Hepatocyte (in vitro differentiated cells): ENCODE measurements at places on chromosomes 16 and 17. TPM values are rescaled to one million over a fixed set of nuclear protein-coding genes. Genes with fewer than 3 reads are reported as not detected.
A peak's percentile ranks its signal among the peaks of the same experiment; 100 is the strongest.

The KRT28 gene
- total RNA-seq = not detected in 2 replicates

The AIPL1 gene
- not detected in 2 replicates for total RNA-seq

The TMEM106A gene
- total RNA-seq = 6.7 and 11.4 TPM in 2 replicates

DNA sequence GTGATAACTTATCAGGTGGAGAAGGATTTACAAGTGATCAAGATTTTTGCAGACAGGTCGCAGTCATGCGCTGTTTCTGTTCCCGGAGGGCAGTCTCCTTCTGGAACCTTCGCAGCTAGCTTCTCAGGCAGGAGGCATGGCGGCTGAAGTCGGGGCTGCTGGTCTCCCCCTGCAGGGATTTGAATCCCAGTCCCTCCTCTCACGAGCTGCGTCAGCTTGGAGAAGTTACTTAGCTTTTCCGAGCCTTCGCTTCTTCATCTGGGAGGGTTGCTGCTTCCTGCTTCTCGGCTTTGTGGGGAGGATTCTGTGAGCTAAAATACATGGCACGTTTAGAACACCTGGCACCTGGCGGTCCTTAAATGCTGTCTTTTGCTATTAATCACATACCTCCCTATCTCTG is 287.8 kb upstream of the FOXF1 start:
- DNase-seq = peak; percentile 58

DNA sequence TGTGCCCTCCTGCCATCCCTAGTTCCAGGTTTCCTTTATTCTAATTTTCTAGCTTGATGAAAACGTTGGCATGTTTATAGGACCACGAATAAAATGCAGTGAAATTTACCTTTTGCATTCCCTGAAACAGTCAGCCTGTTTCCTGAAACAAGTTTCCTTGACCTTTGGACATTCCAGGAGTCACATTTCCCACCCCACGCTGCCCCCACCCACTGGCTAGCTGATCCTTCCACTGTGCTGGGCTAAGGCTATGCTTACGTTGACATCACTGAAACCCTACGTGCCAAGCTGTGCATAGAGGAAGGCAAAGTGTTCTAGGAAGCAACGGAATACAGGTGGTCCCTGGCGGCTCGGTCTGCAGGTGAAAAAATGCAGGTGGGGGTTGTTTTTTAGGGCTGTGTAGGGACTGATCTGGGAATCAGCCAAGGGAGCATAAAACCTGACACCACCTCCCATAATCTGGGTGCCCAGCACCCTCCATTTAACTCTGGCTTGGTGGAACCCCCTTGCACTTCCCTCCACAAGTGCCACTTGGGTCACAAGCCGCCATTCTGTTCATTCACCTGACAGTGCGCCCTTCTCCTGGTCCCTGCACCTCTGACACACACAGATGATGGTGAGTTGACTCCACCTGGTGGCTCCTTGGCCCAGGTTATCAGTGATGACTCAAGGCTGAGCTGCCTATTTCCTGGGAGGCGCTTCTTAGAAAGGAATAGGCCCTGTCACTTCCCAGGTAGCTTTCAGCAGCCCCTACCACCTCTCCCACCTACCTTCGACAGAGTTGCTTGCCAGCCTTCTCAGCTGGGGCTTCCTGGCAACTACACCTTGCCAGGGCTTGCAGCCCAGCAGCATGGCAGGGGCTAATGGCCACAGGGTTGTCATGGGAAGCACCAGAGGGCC is 83.7 kb downstream of the N4BP1 start:
- peak; percentile 84 for DNase-seq

DNA sequence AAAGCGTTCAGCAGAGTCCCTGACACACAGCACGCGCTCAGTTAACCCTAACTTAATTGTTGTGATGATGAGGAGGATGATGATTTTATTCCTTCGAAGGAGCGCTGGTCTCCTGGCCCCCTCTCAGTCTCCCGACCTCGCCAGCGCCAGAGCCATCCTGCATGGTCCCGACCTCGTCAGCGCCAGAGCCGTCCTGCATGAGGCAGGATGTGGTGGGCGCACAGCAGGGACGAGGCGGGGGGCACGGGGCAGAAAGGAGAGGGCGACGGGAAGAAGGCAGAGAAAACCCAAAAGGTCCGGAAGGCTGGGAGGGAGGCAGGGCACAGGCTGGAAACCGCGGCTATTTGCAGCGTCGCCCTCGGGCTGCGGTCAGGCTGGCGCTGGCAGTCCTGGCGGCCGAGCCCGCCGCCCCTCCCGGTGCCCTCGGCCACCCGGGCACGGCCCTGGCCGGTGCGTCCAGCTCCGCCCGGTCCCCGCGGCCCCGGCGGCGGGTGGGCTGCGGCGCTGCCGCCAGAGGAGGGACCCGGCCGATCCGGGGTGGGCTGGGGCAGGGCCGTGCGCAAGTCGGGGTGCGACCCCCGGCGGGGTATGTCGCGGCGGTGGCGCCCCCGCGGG is 3.0 kb upstream of the TAC4 start:
- DNase-seq = no peak

DNA sequence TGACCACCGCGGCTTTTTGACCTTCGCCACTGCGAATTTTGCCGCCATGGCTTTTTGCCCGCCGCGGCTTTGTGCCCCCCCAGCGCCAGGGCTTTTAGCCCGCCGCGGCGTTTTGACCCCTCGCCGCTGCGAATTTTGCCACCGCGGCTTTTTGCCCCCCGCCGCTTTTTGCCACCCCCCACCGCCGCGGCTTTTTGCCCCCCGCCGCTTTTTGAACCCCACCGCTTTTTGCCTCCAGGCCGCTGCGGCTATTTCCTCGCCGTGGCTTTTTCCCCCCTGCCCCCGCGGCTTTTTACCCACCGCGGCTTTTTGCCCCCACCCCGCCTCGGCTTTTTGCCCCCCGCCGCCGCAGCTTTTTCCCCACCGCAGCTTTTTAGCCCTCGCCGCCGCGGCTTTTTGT is 134.8 kb upstream of the TP53TG3C start:
- peak; percentile 0 for DNase-seq

DNA sequence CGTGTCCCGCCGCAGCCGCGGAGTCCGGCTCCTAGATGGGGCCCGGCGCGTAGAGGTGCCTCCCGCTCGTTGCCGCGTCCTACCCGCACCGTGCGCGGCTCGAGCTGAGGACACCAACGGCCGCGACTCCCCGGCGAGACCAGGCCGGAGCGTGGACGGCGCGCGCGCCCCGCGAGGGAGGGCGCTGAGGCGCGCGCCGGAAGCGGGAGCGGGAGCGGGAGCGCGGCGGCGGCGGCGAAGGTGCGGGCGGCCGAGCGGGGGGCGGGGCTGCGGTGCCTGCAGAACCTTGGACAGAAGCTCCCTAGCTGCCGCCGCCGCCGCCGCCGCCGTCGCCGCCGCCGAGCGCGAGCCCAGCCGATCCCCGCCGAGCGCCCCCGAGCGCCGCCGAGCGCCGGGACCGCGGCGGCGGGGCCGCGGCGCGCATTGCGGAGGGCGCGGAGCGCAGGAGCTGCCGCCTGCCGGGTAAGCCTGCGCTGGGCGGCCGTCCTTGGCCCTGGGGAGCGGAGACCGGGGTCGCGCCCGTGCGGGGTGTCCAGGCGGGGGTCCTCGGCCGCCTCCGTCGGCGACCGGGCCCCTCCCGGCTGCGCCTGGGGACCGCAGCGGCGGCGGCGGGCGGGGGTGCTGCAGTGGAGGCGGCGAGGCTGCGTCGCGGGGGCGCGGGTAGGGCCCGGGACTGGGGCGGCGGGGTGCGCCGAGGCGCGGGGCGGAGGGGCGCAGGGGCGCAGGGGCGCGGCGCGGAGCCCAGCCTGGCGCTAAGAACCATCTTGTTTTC is at the start of gene CDK5R1:
CDK5R1 (plus strand) TSS at position 293 of the 772 bp plus-strand sequence. CDS start 628 bp downstream, outside the sequence.
- DNase-seq = peak; percentile 91
